AG04449 (cell line): ENCODE measurements at places on chromosomes 11 and 22.

GRCh38 chr22:20550851-20551744, 43.7 kb downstream of the MED15 start:
- DNase-seq: no peak

DNA sequence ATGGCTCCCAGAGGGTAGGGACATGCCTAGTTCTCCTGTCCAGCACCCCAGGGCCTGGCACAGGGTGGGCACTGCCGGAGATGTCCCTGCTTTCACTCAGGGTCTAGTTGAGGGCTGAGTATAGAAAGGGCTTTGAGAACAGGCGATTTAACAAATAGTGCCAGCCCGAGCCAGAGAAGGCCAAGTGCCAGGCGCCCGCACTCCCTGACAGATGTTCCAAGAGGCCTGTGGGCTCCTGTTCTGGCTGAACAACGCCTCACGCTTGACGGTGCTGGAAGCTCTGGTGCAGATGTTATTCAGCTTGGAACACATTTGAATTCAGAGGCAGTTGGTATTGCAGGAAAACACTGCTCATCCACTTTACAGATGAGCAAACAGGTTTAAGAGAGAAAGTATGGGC, 46.5 kb downstream of the NFAM1 start:
- no peak for DNase-seq

DNA sequence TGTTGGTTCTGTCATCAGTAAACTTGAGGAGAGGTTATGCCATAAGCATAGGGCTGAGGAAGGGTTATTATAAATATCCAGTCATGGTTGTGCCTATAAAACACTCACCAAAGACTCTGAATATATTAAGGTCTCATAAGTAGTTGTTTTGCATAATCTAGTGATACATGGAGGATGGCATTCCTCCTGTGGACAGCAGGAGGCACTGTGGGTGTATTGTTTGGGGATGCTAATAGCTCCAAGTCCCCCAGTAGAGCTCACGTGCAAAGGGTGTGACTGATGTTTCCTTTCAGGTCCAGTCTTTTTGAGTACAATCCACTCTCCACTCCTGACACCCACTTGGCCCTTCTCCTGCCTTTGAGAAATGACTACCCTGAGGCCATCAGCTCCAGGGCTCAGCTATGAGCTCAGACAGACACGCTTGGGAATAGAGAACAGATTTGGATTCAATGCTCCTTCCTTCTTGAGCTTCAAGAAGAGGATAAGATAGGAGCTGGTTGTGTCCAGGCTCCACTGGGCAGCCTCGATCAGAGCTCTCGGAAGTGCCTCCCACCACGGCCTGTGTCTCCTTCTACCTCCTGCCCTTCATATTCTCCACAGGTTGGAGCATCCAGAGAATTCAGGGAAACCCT, 85.2 kb upstream of the IGLL5 start:
- no peak for DNase-seq

DNA sequence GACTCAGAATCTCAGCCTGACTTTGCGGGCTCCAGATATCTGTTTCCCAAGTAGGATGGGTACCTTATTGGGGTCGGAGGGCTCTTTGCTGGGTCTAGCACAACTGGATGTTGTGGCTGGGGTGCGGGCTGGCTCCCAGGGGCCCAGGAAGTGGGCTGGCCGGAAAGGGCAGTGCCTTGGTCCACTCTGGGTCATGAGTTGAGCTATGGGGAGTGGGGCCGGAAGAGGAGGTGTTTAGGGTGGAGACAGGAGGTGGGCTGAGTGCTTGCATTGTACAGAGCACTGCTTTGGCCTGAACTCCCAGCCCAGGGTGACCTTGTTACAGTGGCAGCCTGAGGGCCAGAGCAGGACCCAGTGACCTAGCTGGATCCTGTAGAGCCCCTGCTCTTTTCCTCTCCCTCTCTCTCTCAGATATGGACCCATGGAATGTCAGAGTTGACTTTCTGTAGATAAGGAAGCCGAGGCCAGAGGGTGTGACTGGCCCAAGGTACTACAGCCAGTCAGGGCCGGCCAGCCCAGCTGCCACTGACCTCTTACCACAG, 13.2 kb downstream of the PHLDB1 start:
- no peak for DNase-seq

DNA sequence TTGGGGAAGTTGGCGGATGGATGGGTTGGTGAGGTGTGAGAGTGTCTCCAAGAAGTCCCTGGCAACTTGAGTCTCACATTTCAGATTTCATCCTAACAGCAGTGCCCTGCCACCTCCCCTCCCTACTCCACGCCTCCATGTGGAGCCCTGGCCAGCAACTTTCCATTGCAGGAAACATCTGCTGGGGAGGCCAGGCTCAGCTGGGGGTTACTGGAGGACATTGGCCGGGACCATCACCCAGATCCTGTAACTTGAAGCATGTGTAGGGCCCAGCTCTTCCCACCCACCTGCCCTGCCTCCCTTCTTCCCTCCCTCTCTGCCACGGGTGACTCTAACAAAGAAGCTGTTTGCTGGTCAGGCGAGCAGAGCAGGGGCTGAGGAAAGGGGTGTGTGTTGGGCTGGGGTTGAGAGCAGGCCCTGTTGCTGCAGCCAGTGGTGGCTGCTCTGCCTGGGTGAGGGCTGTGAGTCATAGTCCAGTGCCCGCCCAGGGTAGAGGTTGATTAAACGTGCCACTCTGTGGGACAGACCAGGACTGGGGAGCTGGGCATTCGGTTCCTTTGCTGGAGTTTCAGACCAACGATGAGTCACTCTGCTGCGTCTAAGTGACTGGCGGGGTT, 64.0 kb downstream of the SCN3B start:
- DNase-seq: no peak

- peak; percentile 42 for DNase-seq
These were observed 44.4 kb downstream of the FAT3 start for GRCh38 chr11:92269021-92269420.

GRCh38 chr11:100469835-100470234, 217.3 kb upstream of the ARHGAP42 start:
- DNase-seq: no peak

GRCh38 chr11:78244546-78245255, 56.0 kb downstream of the USP35 start:
- DNase-seq: no peak

GRCh38 chr11:1218256-1218787, 4.5 kb upstream of the MUC5B start:
- no peak for DNase-seq

- DNase-seq: no peak
These were observed 43.2 kb downstream of the IGLL1 start for GRCh38 chr22:23536821-23537345.

GRCh38 chr11:75272821-75273301, 32.3 kb downstream of the TPBGL start:
- no peak for DNase-seq

DNA sequence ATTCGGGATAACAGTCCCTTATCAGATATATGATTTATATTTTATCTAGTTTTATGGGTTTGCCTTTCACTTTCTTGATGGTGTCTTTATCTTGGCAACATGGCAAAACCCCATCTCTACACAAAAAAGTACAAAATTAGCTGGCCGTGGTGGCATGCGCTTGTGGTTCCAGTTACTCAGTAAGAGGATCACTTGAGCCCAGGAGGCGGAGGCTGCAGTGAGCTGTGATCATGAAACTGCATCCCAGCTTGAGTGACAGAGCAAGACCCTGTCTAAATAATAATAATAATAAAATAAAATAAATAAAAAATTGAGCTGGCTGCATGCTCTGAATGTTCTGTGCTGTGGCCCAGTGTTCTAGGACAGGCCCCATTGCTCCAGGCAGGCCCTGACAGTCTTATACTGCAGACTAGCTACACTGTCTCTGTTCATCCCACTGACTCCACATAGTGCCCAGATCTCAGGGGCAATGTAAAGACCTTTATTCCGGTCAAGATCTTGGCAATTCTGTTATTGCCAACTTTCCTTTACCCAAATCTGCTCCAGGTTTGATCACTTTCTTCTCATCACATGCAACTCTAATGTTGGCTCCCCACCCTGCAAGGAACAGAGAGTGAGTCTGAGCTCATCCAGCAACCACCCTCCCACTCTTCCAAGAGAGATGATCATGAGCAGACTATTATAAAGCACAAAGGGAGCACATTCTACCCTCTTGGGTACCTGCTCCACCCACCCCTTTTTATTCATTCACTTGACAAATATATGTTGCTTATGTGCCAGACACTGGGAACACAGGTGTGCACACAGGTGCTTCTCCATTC, 8.8 kb downstream of the HSPA8 start:
- DNase-seq: no peak
